ENCODE measurements at places on chromosomes 2 and 18.

DNA sequence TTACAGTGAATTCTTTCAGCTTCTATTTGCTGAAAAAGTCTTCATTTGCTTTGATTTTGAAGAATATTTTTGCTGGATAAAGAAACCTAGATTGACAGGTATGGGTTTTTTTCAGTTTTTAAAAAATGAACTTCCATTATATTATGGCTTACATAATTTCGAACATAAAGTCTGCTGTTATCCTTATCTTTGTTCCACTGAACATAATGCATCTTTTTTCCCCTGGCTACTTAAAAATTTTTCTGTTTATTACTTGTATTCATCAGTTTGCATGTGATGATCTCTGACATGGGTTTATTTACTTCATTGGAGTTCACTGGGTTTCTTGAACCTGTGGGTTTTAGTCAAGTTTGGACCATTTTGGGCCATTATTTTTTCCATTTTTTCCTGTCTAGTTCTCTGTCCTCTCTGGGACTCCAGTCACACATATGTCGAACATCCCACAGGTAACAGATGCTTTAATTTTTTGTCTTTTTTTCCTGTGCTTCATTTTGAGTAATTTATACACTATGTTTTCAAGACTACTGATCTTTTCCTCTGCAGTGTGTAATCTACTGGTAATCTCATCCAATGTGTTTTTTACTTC, 33.1 kb downstream of the SEC11C start:
- no peak for DNase-seq

GRCh38 chr18:73245345-73245744, 377.6 kb upstream of the NETO1 start:
- no peak for DNase-seq

- no peak for DNase-seq
Measured at GRCh38 chr2:141720476-141720875, 410.3 kb downstream of the LRP1B start.

DNA sequence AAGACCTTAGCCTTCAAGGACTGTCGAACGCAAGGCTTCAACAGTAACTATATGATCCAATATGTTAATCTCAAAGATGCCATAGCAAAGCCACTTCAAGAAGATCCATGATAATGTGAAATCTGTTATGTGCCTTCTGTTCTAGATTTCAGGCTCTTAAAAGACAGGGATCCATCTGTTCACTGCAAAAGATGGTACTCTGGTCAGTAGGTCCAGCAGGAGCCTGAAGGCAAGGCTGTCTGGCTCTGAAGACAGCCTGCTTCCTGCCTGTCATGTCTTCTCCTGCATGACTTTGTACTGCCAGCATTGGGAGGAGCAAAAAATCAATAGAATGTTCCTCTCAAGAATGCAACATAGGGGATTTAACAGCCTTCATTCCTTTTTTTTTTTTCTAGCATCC, 270.8 kb upstream of the PARD3B start:
- no peak for DNase-seq

GRCh38 chr2:84121-84520, 37.8 kb upstream of the FAM110C start:
- no peak for DNase-seq

- peak; percentile 91 for DNase-seq
Measured at GRCh38 chr2:53767405-53768241, at the start of gene CHAC2. TSS of gene CHAC2 (plus strand) at chr2:53767804. CDS start at chr2:53767887, 83 bp downstream.

GRCh38 chr2:19545507-19545906, 187.1 kb upstream of the OSR1 start:
- no peak for DNase-seq

DNA sequence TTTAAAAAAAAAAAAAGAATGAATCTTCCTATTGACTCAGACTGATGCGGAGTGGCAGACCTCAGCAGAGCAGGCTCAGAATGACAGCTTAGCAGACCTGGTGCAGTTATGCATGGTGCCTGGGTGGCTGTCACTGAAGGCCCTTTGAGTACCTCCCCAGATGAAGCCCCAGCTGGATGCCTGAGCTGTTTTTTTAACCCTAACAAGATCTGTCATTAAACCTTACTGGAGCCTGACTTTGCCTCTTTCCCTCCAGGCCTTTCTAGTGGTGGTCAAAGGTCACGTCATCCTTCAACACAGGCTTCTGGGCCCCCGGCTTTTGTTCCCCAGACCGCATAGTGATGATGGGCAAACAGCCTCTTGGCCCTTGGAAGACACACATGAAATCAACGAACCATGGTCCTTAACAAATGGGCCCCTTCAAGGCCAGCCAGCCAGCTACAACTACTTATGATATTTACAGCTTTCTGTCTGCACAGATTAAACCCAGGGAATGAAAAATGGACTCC, 138.3 kb upstream of the CYP1B1 start:
- no peak for DNase-seq

- DNase-seq: no peak
Measured at GRCh38 chr2:173090973-173091660, 15.5 kb downstream of the MAP3K20 start.

DNA sequence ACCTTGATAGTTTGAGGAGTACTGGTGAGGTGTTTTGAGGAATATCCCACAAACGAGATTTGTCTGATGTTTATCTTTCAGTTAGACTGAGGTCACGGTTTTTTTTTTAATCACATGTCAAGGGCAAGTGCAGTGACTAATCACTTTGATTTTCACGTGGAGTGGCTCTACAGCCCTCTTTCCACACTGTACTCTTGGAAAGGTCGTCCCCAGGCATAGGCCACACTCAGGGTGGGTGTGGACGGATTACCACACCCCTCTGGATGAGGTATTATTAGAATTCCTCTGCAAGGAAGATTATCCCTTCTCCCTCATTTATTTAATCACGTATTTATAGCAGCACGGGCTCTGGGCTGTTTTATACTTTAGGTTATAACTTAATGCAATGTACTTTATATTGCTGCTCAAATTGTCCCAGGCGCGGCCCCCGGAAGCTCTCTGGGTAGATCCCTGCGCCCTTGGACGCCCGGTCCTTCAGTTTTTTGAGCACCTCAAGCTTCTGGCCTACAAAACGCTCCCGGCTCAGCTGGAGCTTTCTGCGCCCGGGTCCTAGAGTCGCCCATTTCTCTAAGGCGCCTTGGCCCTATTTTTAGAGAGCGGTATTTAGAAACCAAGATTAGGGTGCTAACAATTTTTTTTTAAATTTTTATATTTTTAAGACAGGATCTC, 515 bp upstream of the PLEKHB2 start:
- DNase-seq: peak; percentile 81

DNA sequence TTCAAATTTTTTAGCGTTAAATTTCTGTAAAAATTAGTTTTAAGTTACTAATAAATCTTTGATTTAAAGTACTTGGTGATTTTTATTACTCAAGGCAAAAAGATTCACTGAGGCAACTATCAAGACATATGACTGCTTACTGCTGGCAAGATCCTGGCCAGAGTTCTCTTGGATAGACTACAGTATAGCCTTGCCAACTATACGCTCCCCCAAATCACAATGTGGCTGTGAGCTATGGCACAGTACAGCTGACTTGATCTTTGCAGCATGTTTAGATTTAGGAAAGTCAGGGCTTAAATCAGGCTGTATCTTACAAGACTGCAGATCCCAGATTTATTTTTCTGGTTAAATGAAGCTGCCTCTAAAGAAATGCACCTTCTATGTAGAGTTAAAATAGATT, 26.5 kb downstream of the MSTN start:
- no peak for DNase-seq

DNA sequence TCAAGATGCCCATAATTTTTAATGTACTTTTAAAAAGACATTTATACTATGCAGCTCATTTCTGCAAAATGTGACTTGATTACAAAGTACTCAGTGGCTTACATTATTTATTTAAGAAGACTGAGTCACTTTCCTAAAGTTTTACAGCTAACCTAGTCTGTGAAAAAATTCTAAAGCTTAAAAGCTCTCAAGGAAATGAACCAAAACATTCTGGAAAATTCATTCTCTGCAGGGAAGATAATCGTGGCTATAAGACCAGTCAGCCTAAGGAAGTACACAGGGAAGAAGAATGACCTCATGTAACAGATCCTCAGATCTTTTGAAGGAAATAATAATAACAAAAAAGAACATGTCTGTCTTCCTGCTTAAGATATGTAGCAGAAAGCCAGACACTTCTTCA, 232.1 kb upstream of the STK17B start:
- DNase-seq: no peak

DNA sequence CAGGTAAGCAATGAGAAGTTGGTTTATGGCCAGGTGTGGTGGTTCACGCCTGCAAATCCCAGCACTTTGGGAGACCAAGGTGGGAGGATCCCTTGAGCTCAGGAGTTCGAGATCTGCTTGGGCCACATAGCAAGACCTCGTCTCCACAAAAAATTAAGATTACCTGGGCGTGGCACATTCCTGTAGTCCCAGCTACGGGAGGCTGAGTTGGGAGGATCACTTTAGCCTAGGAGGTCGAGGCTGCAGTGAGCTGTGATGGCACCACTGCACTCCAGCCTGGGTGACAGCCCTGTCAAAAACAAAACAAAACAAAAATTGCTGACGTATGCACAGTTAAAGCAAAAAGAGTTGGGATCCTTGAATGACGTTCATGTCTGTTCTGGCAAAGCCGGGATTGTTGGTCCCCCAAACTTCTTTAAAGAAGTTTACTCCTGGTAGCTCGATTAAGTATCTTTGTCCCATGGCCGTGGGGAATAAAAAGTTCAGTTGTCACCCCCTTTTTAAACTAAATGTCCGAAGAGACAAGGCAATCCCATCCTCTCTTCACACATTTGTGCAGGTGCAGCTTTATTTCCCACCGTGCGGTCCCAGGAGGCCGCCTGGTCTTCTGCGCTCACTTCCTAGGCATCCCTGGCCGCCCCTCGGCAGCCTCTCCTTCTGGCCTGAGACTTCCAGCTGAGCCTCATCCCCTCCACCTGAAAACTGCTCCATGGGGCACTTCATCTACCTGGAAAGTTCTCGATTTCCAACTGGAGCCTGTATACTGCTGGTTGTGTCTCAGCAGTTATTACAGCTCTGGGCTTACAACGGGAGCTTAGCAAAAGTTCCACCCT, 762 bp upstream of the SPOPL start:
- DNase-seq: no peak

All from GM03348 (cell line).